ENCODE measurements at places on chromosomes 1 and 21. TPM values are rescaled to one million over a fixed set of nuclear protein-coding genes. Genes with fewer than 3 reads are reported as not detected.

SELP gene
- 17.0 TPM for total RNA-seq

HSD3B1 gene
- total RNA-seq: not detected

SYTL1 gene
- total RNA-seq: 44.3 TPM

FAM167B gene
- total RNA-seq: not detected

RNU1-1 gene
- under 0.01 TPM for total RNA-seq

ADAMTS4 gene
- total RNA-seq: 0.21 TPM

GBP6 gene
- 0.21 TPM for total RNA-seq

AK4 gene
- 2.9 TPM for total RNA-seq

BMP8B gene
- 0.31 TPM for total RNA-seq

TFB2M gene
- 17.2 TPM for total RNA-seq

MCOLN2 gene
- 14.1 TPM for total RNA-seq

RALGPS2 gene
- 34.0 TPM for total RNA-seq

MRPS21 gene
- 22.2 TPM for total RNA-seq

FAM72B gene
- total RNA-seq: 0.42 TPM

All from mononuclear cell (primary cell).